Stimulated activated CD8-positive, alpha-beta memory T cell treated with anti-CD3 and anti-CD28 coated beads, Interleukin-2, amount 100 ng/mL, for 1 hour (primary cell): ENCODE measurements at places on chromosomes 4 and X.

GRCh38 chr4:100816436-100817045 is 298.7 kb upstream of the EMCN start:
- DNase-seq: no peak

DNA sequence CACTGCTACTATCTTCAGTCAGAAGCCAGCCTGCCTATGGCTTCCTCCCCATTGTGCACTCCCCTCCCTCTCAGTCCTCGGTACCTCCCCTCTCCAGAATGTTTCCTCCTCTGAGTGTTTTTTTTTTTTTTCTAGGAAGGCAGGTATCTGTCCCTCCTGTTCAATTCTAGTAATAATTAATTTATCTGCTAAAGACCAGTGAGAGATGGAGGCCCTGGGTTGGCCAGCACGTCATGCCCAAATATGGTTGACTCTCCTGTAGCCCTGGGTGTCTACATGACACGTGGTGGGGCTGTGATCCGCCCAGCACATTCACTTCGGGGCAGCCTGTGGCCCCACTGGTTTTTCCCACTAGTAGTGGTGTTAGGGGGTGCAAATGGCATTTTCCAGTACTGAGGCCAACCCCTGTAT is 1.8 kb downstream of the FLNA start:
- DNase-seq: no peak

- DNase-seq: no peak
These were observed 117.0 kb downstream of the KDR start for GRCh38 chr4:55008166-55009056.

GRCh38 chrX:153922932-153923857 is 2.9 kb downstream of the ARHGAP4 start:
- DNase-seq: no peak

DNA sequence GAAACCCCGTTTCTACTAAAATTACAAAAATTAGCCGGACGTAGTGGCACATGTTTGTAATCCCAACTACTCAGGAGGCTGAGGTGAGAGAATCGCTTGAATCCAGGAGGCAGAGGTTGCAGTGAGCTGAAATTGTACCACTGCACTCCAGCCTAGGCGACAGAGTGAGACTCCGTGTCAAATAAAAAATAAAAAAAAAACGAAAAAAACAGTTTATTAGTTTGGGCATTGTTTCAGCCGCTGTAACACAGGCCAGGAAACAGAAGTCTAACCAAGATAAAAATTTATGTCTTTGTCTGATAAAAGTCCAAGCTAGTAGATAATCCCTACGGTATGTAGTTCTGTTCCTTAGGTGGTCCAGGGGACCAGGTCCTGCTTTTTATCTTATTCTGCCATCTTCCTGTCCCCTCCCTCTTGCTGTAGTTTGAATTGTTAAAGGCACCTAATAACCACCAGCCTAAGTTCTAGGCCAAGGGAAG is 21.4 kb downstream of the USO1 start:
- DNase-seq: no peak

DNA sequence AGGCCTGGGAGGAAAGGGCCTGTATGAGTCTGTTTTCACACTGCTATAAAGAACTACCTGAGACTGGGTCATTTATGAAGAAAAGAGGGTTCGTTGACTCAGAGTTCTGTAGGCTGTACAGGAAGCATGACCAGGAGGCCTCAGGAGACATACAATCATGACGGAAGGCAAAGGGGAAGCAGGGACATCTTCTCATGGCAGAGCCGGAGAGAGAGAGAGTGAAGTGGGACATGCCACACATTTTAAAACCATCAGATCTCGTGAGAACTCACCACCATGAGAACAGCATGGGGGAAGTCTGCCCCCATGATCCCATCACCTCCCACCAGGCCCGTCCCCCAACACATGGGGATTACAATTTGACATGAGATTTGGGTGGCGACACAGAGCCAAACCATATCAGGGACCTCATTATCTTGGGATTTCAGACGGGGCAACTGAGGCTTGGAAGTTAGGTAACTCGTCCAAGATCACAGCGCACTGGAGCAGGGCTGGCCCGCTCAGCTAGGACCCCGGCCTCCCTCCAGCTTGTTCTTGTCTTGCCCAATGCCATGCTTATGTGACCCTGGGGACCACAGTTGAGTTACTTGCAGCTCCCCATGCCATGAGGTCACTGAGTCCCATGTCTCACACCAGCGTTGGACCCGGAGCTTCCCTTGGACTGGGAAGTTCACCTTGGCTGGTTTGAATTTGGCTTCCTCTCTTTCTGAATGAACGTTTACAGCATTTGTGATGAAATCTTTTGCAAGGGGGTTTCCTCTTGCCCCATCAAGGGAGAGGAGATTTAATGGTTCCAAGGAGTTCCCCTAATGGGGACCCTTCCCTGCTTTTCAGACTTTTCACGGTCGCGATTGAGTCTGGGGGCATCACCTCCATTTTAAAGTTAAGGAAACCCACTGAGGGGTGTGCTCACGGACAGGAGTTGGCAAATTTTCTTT is 18.1 kb downstream of the HTRA3 start:
- no peak for DNase-seq

DNA sequence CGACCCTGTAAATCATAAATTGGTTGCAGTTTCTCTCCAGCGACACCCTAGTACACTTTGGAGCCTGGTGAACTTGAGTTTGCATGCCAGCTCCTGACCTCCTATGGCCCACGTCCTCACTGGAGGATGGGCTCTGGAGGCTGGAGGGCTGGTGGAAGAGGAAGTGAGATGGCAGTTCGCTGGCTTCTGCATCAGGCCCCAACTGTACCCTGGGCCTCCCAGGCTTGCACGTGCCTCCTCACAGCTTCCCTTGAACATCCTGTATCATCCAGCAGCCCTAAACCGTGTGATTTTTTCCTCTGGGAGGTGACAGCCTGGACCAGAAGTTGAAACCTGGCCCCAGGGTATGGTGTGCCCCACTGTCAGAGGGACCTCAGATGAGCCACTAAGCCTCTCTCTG is 78.5 kb downstream of the HTRA3 start:
- no peak for DNase-seq

DNA sequence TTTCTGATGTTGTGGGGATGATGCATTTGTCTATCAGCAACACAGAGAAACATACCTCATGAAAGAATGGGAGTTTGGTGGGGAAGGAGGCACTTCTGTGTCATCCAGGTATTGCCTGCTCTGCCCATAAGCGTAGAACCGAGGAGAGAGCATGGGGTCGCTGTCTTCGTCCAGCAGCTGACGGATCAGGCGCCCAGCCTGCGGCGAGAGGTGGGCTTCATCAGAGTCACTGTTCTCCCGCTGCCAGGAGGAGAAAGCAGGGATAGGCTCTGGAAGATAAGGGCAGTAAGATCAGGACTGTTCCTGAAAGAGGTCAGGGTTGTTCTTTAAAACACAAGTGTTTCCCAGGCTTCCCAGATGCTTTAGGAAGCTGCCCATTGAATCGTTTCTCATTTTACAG is 52.7 kb upstream of the NAP1L5 start:
- no peak for DNase-seq
